ENCODE measurements at places on chromosomes 5 and 9.

DNA sequence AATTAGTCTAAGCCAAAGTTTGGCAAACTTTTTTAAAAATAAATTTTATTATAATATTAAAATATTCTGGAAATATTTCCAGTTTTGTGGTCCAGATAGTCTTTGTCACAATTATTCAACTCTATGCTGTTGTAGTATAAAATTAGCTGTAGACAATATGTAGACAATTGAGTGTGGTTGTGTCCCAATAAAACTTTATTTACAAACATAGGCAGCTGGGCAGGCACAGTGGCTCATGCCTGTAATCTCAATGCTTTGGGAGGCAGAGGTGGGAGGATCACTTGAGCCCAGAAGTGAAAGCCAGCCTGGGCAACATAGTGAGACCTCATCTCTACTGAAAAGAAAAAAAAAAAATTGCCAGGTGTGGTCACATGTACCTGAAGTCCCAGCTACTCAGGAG is 150.5 kb upstream of the EPB41L4A start:
- DNase-seq = no peak

DNA sequence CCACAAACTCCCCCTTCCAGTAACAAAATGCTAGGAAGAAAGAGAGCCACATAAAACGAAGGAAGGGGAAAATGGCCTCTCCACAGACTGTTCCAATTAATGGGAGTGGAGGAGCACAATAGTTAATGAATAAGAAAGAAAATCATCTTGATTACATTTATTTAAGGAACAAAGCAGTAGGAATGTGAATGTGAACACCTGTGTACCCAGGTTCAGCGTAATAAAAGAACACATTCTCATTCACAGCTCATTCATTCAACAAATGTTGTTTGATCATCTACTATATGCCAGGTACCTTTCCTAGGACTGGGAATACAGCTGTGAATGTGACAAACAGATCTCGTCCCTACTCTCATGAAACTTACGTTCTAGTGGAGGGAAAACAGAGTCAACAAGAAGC is 35.7 kb downstream of the SIL1 start:
- DNase-seq = no peak

DNA sequence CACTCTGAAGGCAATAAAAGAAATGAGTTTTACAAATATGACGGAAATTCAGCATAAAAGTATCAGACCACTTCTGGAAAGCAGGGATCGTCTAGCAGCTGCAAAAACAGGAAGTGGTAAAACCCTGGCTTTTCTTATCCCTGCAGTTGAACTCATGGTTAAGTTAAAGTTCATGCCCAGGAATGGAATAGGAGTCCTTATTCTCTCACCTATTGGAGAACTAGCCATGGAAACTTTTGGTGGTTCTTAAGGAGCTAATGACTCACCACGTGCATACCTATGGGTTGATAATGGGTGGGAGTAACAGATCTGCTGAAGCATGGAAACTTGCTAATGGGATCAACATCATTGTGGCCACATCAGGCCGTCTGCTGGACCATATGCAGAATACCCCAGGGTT is 93.5 kb upstream of the RGMB start:
- DNase-seq = no peak

GRCh38 chr5:34930870-34931269 is 1.5 kb downstream of the DNAJC21 start:
- no peak for DNase-seq

- no peak for DNase-seq
Observed at GRCh38 chr5:8730194-8730593, 815.7 kb downstream of the SEMA5A start.

DNA sequence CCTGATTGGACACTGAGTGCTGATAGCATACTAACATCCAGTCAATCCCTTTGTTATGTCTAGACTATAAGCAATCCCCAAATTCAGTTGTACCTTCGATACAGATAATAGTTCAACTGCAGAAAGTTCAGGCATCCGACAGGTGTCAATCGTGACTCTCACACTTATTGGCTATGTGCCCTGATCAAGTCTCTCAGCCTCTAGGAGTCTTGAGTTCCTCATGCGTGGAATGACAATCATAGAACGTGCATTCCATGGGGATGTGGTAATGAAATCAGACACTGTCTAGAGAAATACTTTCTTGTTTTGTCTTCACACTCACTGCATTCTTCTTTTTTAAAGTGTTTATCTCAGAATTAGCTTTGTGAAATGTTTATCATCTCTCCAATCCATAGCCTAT is 4.8 kb downstream of the ANKRD34B start:
- no peak for DNase-seq

- DNase-seq = no peak
Observed at GRCh38 chr5:94945656-94946055, 327.2 kb downstream of the SLF1 start.

GRCh38 chr5:132460846-132461568 is 29.6 kb downstream of the IRF1 start:
- DNase-seq = no peak

GRCh38 chr5:119174578-119175163 is 103.8 kb downstream of the DMXL1 start:
- DNase-seq = no peak

GRCh38 chr5:161471211-161471950 is 75.1 kb downstream of the GABRB2 start:
- no peak for DNase-seq

DNA sequence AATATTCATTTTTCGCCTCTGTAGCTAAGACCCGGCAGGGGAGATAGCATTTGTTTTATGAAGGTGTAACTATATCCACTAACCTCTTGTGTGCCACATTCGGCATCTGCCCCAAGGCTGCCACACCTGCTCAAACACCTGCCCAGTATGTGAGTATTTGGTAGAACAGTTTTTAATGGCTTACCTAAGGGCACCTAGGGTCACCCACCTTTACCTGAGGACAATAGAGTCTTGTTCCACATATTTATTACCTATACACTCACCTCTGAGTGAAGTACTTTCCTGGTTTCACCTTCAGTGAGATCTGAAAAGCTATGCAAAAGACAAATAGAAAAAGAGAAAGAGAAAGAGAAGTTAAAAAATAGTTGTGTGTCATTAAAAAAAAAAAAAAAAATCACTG is 68.0 kb upstream of the PIP5K1B start:
- DNase-seq = no peak

DNA sequence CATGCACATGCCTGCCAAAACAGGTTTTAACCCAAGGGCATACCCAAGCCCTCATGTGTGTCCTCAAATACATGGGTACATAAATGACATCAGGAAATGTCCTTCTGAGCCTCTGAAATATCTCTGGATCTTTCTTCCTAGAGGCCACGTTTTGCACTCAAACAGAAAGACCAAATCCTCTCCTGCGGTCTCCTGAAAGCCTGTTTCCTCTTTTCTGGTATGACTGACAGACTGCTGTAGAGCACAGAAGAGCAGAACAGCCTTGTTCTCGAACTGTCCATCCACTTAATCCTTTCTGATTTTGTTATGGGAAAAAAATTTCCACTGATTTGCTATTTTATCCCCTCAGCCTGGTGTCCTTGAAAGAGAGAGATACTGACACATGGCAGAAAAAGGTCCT is 107.2 kb downstream of the ASTN2 start:
- DNase-seq = no peak

GRCh38 chr5:176388444-176389134 is at the start of the genes HIGD2A and NOP16:
HIGD2A (plus strand) TSS chr5:176388751; CDS start chr5:176388820, 69 bp downstream.
NOP16 (minus strand) TSS chr5:176388598; CDS start chr5:176388539, 59 bp downstream.
- DNase-seq = peak; percentile 93

DNA sequence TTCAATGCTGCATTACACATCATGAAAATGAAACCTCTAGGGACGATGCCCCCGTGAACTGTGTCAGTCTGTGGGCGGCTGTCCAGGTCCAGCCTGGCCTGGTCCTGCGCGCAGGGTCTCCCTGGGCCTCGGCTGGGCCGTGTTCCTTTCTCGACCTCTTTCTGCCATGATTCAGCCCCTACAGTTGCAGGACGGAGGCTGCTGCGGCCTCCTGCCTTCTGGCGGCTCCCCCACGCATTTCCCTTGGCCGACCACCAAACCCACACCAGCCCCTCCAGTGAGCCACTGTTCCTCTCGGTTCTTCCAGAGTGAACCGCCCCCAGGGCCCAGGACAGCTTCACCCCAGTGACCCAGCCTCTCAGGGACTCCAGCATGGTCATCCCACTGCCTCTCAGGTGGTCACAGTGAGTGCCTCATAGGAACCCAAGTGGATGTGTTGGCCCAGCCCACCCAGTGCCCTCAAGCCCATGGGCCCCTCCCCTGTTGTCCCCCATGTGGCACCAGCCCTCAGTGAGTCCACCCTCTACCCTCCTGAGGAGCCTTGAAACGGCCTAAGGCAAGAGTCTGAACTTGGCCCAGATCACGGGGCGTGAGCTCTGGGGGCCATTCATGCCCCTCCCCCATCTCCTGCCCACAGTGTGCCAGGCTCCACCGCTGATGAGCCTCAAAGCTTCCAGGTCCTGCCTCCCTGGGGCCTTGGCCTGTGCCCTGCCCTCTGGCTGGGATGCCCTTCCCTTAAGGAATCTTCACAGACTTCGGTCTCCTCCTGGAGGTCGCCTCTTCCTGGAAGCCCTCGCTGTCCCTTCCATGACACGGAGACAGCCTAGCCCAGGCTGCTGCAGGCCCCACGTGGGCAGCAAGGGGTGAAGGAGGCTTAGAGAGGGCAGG is 10.0 kb upstream of the CLIC3 start:
- no peak for DNase-seq

- no peak for DNase-seq
Observed at GRCh38 chr5:103469288-103470040, 93.1 kb downstream of the NUDT12 start.

DNA sequence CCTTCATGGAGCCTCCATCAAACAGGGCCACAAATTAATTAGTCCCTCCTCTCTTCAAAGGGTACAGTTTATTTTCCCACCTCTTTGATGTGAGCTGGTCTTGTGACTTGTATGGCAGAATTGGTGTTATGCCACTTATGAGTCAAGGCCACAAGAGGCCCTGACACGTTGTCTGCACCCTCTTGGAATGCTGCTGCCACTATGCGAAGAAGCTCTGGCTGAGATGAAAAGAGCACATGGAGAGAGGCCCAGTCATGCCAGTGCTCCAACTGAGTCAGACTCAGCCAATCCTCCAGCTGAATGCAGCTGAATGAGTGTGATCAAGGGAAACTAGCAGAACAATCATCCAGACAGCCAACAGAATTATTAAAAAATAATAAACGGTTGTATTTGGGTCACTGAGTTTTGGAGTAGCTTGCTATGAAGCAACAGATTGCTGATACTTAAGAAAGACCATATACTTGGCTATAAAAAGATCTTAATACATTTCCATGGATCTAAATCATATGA is 128.3 kb downstream of the MARCHF11 start:
- no peak for DNase-seq

GRCh38 chr9:80440724-80441123 is 869.0 kb downstream of the TLE4 start:
- no peak for DNase-seq

DNA sequence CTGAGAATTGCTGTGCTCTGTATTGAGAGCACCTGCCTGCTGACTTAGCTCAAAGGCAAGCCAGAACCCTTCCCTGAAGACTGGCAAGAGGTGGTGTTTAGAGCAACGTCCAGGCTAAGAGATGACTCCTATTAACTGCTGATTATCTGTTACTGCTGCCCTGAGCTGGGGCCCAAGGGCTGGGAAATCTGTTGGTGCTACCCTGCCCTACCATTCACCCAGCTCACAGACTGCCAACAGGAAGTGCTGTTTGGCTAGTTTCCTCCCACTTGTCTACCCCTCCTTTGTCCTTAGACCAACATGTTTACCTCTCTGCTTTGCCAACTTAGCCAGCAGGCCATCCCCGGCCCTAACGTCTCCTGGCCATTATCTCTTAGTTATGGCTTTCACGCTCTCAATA is 6.9 kb downstream of the RAB24 start:
- DNase-seq = no peak

DNA sequence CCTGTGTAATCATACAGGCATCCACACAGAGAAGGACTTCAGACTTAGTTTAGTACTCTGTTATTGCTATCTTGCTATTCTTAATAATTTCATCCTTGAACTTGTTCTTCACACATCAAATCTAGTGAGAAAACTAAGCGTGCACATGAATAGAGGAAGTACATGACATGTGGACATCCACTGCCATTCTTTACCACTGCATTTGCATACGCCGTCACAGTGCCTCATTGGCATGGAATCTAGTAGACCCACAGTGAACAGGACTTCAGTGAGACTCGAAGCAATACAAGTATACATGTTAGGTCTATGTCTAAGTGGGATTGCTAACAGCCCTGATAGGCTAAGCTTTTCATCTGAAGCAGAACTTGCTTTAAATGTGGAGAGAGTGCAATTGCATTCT is 592.1 kb downstream of the TLE4 start:
- DNase-seq = no peak

DNA sequence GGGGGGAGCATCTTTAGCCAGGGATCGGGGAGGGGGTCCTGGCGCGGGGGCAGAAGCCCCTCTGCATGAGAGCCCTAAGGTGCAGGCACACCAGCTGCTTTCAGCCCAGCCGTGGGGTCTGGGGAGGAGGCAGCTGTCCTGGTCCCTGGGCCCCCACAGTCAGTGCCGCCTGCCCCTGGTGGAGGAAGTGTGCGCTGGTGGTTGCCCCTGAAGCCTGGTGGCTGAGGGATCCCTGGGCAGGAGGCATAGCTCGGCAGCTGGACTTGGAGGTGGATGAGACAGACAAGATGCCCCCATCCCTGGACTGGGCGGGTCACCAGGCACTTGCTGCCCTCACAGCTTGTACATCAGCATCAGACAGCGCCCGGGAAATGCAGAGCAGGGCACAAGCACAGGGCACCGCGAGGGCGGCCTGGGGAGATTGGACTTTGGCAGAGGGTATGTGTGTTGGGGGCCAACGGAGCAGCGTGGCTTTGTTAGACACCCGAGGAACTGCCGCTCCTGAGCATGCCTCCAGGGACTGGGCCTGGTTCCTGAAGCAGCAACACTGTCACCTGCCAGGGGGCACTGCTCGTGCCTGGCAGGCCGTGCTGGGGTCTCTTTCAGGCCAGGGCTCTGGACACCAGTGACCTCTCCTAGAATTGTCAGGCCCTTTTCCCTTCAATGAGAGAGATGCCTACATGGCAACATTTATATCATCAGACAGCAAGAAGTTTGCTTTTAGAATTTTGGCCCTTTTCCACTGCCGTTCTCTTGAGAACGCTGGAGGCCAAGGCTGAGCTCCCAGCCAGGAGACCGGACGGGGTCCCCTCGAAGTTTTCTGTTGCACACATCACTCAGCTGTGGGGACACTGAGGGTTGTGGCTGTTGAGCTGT is 41.9 kb upstream of the CTSL start:
- DNase-seq = no peak

DNA sequence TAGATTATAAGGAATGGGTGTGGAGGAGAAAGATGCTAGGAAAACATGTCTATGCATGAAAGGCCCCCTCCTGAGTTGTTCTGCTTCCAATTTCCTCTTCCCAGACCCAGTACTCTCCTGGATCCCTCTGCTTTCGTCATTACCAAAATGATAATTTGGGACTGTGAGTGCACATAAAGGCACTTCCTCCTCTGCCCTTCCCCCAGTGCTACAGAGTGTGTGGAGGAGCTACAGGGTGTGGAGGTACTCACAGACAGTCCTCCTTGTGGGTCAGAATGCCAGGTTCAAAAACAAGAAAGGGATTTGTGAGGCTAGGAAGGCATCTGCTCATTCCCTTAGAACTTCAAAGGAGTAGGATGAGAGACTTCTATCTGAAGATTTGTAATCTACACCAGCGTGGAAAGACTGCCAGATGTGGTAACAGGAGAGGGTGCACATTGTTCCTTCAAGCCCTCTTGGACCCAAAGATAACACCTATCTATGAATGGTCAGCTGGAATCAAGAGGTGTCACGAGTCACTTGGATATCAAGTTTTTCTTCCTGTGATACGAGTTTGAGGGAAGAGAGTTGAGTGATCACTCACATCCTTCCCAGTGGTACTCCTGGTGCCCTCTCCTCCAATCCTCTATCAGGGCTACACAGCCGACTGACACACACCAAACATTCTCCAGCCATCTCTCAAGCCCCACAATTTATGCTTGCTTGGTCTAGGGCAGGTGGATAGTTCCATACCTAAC is 201.1 kb downstream of the EPB41L4A start:
- no peak for DNase-seq

Data from H54 (cell line).